Tibial nerve (tissue), 4 donors: ENCODE measurements at places on chromosomes 5 and 9. TPM values are rescaled to one million over a fixed set of nuclear protein-coding genes. Genes with fewer than 3 reads are reported as not detected.

C5orf52 gene
- total RNA-seq = not detected

GRCh38 chr5:160496784-160497183 lies 75.1 kb downstream of the PTTG1 start:
- DNase-seq = no peak

SLC1A1 gene
- total RNA-seq = 8.5 TPM

IFNA21 gene
- total RNA-seq = not detected

DNA sequence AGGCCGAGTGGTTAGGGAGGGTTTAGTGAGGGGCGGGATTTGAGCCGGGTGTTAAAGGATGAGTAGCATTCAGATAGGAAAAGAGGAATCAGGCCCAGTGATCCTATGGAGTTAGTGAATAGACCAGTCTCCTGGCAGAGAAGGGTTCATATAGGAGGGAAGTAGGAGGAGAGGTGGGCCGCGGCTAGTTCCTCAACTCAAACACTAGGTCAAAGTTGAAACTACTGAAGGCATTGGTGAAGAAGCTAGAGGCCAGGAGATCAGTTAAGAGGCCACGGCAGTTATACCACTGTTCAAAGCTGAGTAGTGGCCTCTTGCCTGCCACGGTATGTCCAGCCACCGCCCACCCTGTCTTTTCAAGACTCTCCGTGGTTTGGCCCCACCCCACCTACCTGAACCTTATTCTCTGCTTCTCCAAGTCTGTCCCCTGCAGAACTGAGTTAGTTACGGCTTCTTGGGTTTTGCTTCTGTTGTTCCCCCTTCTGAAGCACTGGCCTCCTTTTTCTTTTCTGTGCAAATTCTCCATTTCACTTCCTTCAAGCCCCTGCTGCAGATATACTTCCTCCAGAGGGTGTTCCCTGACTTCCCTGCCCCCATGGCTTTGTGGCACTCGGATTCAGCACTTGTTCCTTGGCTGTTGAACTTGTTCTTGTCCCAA lies 1.8 kb downstream of the ZBTB34 start:
- DNase-seq = no peak
